ENCODE measurements at places on chromosomes 7 and 10.

DNA sequence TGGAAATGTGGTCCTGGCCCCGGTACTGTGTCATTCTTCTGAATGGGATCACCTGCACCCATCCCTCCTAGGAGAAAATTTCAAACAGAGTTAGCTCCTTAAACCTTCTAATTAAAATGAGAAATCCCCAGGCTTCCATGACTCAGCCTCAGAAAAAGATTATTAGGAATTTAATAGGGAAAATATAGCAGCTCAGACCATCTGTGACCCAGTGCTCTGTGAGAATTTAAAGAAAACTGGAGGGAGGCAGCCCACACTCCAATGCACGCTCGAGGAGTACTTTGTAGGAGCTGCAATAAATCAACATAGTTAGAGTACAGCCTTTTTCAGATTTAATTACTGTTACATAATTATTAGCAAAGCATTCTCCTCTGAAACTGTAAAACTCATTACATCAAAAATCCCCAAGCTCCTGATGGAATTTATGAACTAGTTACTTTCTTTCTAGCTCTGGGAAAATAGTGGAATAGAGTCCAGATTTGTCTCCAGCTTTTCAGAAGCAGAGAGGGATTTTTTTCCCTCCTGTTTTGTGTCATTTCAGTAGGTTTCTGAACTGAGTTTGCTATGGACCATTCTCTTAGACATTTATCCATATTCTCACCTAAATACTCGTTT lies 30.1 kb downstream of the NEUROD6 start:
- no peak for DNase-seq

GRCh38 chr10:126012485-126012884 lies 116.1 kb downstream of the FANK1 start:
- no peak for DNase-seq

DNA sequence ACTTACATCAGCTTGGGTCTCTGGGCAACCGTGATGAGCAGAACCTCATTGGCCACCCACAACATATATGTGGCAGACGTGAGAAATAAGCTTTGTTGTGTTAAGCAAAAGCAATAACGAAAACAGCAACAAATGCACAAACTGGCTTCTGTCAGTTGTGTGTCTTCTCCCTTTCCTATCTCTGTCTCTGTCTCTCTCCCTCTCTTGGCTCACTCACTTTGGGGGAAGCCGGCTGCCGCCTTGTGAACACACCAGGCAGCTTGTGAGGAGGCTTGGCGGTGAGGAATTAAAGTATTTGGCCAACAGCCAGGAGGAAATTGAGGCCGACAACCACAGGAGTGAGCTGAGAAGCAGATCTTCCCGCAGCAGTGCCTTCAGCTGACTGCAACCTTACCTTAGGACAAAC lies 21.9 kb upstream of the CDCA7L start:
- no peak for DNase-seq

DNA sequence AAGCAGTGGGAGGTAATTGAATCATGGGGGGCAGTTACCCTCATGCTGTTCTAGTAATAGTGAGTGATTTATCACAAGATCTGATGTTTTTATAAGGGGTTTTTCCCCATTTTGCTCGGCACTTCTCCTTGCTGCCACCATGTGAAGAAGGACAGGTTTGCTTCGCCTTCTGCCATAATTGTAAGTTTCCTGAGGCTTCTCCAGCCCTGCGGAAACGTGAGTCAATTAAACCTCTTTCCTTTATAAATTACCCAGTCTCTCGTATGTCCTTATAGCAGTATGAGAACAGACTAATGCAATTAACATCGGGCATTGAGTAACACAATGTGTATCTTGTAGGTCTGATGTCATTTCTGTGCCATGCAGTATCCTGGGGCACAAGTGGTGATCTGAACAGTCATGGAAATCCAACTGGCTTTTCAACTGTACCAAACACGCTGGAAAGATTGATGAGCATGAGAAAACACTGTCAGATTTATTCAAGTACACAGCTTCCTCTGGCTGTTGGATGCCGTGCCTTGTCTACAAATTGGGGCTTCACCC lies 208.6 kb upstream of the KIAA1217 start:
- DNase-seq, result no peak

DNA sequence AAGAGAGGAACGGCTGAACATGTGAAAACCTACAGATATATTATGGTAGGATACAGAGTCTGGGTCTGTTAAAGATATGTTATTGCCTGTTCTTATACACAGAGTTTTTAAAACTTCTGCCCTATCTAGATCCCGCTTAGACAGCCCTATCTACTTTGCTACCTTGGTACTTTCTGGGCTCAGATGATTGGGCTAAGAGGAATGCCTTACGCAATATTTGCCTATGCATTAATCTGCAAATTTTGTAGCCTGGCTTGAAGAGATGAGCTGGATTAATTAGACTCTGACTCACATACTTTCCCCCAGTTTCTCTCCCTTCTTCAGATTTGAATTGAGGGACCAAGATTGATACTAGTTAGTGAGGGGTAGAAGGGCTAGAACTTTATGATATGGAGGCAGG lies 33.6 kb upstream of the A1CF start:
- DNase-seq, result no peak

DNA sequence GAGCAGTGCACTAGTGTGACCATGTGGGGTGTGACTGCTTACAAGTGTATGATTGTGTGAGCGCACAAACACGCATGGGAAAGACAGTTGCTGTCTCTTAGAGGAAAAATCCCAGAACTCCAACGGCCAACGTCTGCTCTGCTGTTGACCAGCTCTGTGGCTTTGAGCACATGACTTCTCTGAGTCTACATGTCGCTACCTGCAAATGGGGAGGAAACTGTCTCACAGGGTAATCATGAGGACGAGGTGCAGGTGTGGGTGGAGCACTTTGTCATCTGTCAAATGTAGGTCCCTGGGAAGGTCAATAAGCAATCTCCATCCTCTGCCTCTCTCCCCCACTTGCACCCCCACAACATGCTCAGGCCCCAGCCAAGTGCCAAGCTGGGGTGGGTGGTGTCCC lies 31.2 kb upstream of the TLX1 start:
- DNase-seq, result no peak
